Activated CD4-positive, CD25-positive, alpha-beta regulatory T cell (primary cell): ENCODE measurements at places on chromosomes 1 and 21.

- no peak for DNase-seq
These were observed 19.8 kb downstream of the LMO4 start for GRCh38 chr1:87348341-87349019.

GRCh38 chr1:53469373-53469772, 10.2 kb downstream of the DMRTB1 start:
- DNase-seq, result no peak

DNA sequence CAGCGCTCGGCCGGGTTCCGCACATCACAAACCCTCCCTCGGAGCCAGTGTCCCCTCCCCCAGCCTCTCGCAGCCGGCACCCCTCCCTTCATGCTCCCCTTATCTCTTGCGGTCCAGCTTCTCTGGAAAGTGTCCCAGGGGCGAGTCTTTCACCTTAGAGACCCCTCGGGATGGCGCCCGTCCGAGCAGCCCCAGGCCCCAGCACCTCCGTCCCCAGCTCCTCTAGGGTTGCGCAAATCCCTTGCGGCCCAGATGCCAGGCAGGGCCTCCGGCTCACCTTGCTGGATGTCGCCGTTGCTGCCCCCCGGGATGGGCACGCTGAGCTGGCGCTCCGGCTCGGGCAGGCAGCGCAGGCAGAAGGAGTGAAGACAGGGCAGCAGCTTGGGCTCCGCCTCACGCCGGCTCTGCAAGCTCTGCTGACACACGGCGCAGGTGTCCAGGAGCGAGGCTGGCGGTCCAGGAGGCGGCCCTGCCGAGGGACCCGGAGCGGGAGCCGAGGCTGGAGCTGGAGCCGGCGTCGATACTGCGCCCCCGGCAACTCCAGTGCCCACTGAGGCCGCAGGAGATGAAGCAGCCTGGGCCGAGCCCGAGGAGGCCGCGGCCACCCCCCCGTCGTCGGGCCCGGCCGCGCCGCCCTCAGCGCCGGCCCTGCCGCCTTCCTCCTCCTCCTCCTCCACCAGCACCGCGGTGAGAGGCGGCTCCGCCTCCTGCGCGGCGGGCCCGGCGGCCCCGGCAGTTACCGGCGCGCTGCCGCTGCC, 550 bp downstream of the TRIM33 start:
- peak; percentile 25 for DNase-seq

- DNase-seq, result no peak
These were observed 28.6 kb upstream of the ZNF496 start for GRCh38 chr1:247360116-247360898.

- no peak for DNase-seq
These were observed 198.7 kb downstream of the KCNJ6 start for GRCh38 chr21:37717534-37717933.

GRCh38 chr1:93680076-93680419, 1.6 kb downstream of the BCAR3 start:
- DNase-seq, result no peak

- DNase-seq, result no peak
These were observed 36.1 kb upstream of the ZC3H12A start for GRCh38 chr1:37438037-37438868.

GRCh38 chr1:203691447-203691846, 64.8 kb downstream of the ATP2B4 start:
- DNase-seq, result no peak

GRCh38 chr1:30908696-30909364, at the start of gene SDC3:
TSS of gene SDC3 (minus strand) at chr1:30908758. CDS start at chr1:30908586, 172 bp downstream.
- no peak for DNase-seq
